ENCODE measurements at places on chromosomes 13 and 19. TPM values are rescaled to one million over a fixed set of nuclear protein-coding genes. Genes with fewer than 3 reads are reported as not detected.

The SHISA2 gene
- total RNA-seq, result not detected

The ARL11 gene
- 0.48 TPM for total RNA-seq

DNA sequence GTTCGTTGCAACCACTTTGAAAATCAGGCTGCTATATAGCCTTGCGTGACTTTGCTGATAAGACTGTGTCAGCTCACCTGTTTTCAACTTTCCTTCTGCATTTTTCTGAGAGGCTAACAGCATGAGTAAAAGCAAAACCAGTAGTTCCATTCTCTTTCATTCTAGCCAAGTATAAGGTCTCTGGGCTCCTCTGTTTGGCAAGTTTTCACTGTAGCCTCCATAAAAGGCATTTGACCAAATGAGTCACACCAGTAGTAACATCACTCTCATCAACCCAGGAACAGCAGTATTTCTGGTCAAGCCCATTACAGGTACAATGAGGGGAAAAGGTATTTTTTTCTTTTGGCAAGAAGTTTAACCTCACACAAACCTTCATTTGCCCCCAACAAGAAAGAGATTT lies 1149.8 kb upstream of the MIR17HG start:
- no peak for DNase-seq
- no peak overlapping the region for H3K27ac ChIP-seq
- H3K4me3 ChIP-seq, result no peak overlapping the region
- no peaks in the 10 kb centered on the region for H3K27me3 ChIP-seq

- DNase-seq, result no peak
- no peaks in the 10 kb centered on the region for H3K27me3 ChIP-seq
- no peak overlapping the region for H3K4me3 ChIP-seq
- H3K4me1 ChIP-seq, result no peaks in the 10 kb centered on the region
- H3K27ac ChIP-seq, result no peak overlapping the region
Measured at GRCh38 chr13:80469853-80470381, 129.0 kb upstream of the SPRY2 start.

DNA sequence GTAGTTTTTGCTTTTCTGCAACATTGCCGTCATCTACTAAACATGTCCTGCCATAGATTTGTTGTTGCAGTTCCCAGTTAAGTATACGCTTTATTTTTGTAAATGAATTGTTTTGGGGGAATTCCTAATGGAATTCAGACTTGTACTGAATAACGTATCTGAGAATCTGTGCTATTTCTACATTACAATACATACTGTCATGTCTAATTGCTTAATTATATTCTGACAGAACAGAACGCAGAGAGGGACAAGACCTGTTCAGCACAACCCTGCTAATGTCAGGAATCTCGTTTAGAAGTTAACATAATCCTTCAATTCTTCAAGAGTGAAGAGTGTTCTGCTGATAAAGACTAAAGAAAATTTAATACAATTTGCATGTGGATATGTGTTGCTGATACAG lies 861.1 kb upstream of the KLHL1 start:
- no peak overlapping the region for H3K4me3 ChIP-seq
- H3K4me1 ChIP-seq, result no peaks in the 10 kb centered on the region
- no peak overlapping the region for H3K27ac ChIP-seq
- no peaks in the 10 kb centered on the region for H3K36me3 ChIP-seq
- DNase-seq, result no peak

DNA sequence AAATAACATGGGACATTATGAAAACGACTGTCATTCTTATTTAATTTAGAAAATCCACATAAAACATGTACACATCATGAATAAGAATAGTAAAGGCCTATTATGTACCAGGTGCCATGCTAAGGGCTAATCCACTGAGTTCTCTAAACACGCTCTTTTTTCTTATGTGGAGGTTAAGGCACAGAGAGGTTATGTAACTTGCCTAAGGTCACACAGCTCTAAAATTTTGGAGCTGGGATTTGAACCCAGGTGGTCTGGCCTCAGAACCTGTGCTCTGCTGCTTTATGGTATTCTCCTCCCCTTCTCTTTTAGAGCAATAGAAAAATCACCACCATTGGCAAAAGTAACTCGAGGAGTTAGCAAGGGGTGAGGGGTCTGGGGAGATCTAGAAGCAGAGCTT lies 156.9 kb upstream of the ZNF536 start:
- H3K27ac ChIP-seq, result no peak overlapping the region
- H3K27me3 ChIP-seq, result no peaks in the 10 kb centered on the region
- DNase-seq, result no peak
- no peak overlapping the region for H3K4me3 ChIP-seq
- no peaks in the 10 kb centered on the region for H3K36me3 ChIP-seq
- H3K4me1 ChIP-seq, result no peaks in the 10 kb centered on the region
